ENCODE measurements at places on chromosomes 2 and 18. TPM values are rescaled to one million over a fixed set of nuclear protein-coding genes. Genes with fewer than 3 reads are reported as not detected.

DNA sequence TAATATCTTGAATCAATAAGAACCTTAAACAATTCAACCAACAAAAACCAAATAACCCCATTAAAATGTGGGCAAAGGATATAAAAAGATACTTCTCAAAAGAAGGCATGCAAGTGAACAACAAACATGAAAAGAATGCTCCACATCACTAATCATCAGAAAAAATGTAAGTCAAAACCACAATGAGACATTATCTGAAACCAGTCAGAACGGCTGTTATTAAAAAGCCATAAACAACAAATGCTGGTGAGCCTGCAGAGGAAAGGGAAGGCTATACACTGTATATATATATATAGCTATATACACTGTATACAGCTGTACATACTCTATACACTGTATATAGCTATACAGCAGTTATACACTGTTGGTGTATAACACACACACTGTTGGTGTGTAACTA is 47.8 kb upstream of the GALNT13 start:
- DNase-seq = peak; percentile 63

The RAB6C gene
- not detected for total RNA-seq

The TFPI gene
- total RNA-seq = 166 TPM

The MAPK4 gene
- 0.07 TPM for total RNA-seq

DNA sequence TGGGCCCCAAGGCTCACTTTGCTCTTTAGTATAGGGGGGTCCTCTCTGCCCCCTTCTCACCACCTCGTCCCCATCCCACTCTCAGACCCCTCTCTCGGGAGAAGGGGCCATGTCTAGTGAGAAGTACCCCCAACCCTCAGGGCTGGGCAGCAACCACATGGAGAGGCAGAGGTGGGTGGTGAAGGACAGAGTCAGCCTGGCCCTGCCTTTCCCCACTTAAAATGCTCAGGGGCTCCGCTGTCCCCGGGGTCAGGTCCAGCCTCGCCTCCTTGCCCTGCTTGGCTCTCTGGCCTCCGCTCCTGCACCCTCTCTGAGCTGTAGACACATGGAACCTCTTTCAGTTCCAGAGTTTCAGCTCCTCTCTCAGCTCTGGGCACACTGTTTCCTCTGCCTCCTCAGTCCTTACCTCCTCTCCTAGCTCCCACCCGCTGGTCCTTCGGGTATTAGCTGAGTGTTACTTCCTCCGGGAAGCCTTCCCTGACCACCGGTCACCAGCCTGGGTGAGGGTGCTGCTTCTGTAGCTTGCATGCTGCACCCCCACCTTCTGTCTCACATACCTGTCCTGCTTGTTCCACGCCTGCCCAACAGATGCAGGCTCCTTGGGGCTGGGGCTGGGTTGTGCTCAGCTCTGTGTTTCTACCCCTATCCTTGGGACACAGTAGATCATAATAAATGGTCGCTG is 79.5 kb upstream of the OTOF start:
- DNase-seq = no peak

The POTEC gene
- total RNA-seq = 0.98 TPM

The LGALSL gene
- total RNA-seq = 7.6 TPM

The FBXO15 gene
- total RNA-seq = 0.31 TPM

The SERPINB10 gene
- total RNA-seq = not detected

- no peak for DNase-seq
These were observed 1.6 kb downstream of the ELMOD3 start for GRCh38 chr2:85356186-85356585.

GRCh38 chr2:176004934-176005333 is 2.9 kb upstream of the LNPK start:
- DNase-seq = no peak

- no peak for DNase-seq
These were observed 58.3 kb upstream of the BCL2L11 start for GRCh38 chr2:111062417-111062816.
